ENCODE measurements at places on chromosomes 4 and X.
A peak's percentile ranks its signal among the peaks of the same experiment; 100 is the strongest.

DNA sequence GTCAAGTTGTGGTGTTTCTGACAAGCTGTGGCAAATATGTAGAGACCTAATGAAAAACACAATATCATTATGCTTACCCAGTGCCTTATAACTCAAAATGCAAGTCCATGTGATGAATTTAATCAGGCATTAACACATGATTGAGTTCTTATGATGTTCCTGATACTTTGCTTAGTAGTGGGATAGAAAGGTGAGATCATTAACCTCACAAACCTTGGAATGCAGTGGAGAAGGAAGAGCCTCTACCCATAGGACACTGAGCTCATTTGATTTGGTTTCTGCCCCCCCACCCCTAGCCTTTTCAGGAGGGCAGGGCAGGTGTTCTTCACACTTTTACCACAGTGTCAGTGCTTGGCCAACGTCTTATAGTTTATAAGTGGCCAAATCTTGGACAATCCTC lies 683.6 kb upstream of the CPEB2 start:
- no peak for DNase-seq

GRCh38 chr4:121676345-121677075 lies 20.3 kb downstream of the ANXA5 start:
- no peak for DNase-seq

DNA sequence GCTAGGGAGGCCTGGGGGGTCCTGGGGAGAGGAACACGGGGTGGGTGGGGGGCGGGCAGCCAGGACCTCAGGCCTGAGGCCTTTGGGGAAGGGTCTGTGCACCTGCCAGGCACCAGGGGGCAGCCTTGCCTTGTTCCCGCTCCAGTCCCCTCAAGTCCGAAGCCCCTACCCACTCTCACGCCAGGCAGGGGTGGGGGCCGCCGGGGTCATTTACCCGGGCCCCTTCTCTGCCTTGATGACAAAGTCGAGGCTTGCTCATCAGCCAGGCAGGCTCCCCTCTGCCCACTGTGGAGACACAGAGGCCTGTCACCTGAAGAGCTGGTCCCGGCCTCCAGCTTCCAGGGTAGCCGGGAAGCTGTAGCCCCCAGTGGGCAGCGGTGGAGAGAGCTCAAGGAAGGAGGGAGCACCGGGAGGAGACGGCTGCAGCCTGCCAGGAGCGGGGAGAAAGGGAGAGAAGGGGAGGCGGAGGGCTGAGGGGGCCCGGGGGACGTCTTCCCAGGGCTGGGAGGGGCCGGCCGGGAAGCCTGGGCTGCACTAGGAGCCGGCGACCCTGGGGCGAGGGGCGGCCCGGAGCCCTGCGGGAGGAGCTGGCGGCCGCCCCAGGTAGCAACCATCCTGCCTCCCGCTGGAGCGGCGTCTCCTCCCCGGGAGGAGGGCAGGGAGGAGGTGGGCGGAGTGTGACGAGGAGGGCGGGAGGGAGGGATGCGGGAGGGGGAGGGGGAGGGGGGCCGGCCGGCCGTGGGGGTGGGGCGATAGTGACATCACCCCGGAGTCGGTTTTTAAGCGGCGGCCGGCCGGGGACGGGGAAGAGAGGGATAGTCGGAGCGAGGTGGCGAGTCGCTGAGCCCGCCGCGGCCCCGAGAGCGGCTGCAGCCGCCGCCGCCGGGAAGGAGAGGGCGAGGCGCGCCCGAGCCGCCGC lies at the start of gene SLC6A8:
SLC6A8 (plus strand) TSS at position 806 of the 919 bp plus-strand sequence. CDS start 649 bp downstream, outside the sequence.
- peak; percentile 60 for DNase-seq

DNA sequence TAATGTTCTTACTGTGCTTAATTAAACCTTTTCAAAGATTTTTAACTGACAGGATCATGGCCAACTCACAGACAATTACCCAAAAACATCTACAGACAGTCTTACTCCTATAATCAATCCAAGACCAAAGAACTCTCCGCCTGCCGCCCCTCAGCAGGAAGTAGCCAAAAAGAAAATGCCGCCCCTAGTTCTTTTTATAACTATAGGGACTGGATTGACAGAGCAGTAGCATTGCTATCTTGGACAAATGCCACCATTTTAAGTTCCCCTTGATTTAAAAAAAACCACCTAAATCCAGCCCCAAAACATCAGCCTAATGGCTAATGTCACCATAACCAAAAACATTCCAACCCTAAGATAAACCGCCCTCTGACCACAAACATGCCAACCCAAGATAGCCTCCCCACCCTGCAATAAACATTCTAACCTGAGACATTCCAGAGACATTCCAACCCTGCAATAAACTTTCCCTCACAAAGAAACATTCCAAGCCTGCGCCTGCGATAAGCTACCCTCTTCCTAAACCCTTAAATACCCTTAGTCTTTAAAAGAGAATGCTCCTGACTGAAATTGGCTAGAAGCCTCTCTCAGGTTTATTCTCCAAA lies 77.0 kb downstream of the COQ2 start:
- DNase-seq, result peak; percentile 83

- DNase-seq, result no peak
Observed at GRCh38 chrX:4638036-4638435, 924.6 kb upstream of the PRKX start.

DNA sequence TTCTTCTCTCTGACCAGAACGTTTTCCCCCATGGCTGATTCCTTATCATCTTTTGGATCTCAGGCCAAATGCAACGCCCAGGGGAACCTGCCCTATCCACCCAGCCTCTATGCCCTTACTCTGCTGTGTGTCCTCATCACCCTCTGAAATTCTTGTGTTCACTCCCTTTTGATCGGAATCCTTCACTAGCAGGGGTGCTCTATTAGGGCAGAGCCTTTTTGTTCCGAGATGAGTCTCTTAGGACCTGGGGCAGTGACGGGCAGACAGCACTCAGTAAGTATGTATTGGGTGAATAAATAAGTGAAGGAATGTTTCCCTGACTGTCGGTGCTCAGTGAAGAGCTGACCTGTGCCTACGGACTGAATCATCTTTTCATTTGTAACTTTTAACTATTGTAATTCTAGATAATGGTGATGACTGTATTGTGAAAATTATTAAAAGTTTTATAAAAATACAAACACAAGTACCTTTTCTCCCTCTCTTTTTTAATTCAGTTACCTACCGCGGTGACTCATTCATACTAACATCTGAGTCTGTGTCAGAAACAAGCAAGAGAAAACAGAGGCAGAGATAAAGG lies 4.8 kb upstream of the TENM3 start:
- no peak for DNase-seq

GRCh38 chr4:112766422-112766821 lies 129.5 kb downstream of the LARP7 start:
- DNase-seq, result peak; percentile 41

- DNase-seq, result peak; percentile 69
Observed at GRCh38 chr4:10115271-10115796, 1.3 kb downstream of the WDR1 start.

- DNase-seq, result peak; percentile 41
Observed at GRCh38 chrX:103831342-103831802, 685 bp downstream of the RAB9B start.
